ENCODE measurements at places on chromosomes 1 and 21.

- no peak for DNase-seq
Observed at GRCh38 chr1:41927118-41927517, 8.4 kb upstream of the HIVEP3 start.

GRCh38 chr21:41891132-41891531, 12.0 kb upstream of the PRDM15 start:
- no peak for DNase-seq

DNA sequence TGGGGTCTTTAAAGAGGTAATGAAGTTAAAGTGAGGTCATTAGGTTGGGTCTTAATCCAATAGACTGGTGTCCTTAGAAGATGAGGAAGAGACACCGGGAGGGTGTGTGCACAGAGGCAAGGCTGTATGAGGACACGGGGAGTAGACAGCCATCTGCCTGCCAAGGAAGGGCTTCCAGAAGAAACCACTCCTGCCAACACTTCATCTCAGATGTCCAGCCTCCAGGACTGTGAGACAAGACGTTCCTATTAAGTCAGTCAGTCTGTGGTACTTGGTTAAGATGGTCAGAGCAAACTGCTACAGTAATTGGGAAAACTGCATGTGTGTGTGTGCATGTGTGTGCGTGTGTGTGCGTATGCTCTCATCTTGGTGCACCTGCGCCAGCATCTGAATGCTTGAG, 77.1 kb downstream of the RYR2 start:
- no peak for DNase-seq

DNA sequence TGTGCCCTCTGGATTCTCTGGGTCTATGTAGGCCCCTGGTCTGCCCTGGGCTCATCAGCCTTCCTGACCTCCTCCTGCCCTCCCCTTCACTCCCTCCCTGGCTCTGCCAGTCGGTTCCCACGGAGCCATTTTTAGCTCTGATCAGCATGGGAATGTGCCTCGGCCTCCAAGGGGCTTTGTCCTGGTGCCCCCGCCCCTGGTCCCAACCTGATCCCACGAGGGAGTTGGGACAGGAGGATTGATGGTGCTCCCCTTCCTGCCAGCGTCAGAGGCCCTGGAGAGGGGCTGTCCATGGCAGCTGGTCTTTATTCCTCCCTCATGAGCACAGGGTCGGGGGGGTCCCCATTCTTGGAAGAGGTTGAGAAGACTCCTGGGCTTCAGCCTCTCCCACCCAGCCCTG, 24.9 kb downstream of the ETNK2 start:
- DNase-seq, result no peak

DNA sequence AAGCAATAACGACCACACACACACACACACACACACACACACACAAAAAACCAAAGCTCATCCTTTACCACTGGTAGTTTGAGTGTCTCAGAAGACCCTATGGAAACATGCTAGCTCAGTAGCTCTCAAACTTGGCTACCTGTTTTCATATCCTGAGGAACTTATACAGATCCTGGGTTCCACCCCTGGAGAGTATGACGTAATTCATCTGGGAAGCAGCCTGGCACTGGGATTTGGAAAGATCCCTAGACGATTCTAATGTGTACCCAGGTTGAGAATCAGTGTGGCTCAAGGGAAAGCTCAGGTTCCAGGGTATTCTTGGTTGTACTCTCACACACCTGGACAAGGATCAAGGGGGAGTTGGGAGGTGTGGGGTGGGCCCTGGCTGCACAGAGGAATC, 85.9 kb downstream of the SELENOF start:
- DNase-seq, result no peak

Measured in T1000 (cell line).